ENCODE measurements at places on chromosomes 1 and 21. TPM values are rescaled to one million over a fixed set of nuclear protein-coding genes. Genes with fewer than 3 reads are reported as not detected.

Gene SV2A
- 1.7 TPM for total RNA-seq

GRCh38 chr21:37219761-37220432 is 47.2 kb downstream of the VPS26C start:
- DNase-seq, result no peak

Gene TSPAN1
- total RNA-seq, result 1,586 TPM

- no peak for DNase-seq
These were observed 143.9 kb downstream of the KAZN start for GRCh38 chr1:14742181-14742980.

Gene NBPF10
- 3.5 TPM for total RNA-seq

Gene PLXNA2
- total RNA-seq, result 70.6 TPM

Gene SLC25A44
- total RNA-seq, result 19.8 TPM

DNA sequence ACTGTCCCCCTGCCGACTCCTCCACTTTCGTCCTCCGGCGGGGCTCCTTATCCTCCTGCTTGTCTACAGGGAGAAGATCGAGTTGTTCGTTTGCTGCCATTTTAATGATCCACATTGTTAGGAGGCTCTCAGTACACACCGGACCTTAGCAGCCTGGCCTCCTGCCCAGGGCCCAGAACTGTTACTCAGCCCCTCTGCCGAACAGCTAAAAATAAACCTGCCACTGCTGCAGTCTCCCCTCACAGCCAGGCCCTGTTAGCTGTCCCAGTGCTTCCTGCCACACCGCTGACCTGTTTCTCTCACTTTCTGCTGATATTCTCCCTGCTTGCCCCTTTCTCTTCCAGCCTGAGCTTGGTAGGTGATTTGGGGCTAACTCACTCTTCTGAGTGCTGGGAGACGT is 8.3 kb downstream of the MAPKAPK2 start:
- DNase-seq, result no peak

GRCh38 chr1:226598455-226598849 is 49.9 kb downstream of the STUM start:
- no peak for DNase-seq

Gene GALNT2
- total RNA-seq, result 59.1 TPM

DNA sequence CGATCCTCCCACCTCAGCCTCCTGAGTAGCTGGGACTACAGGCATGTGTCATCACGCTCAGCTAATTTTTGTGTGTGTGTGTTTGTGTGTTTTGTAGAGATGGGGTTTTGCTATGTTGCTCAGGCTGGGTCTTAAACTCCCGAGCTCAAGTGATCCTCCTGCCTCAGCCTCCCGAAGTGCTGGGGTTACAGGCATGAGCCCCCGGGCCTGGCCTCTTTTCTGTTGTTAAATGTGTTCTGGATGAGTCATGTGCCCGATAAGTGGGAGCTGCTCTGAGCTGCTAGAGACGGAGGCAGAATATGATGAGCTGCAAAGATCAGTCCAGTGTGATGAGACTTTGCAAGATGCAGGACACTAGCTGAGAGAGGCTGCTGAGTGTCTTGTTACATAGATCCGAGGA is 75.5 kb downstream of the VPS13D start:
- DNase-seq, result no peak

- no peak for DNase-seq
These were observed 10.3 kb downstream of the MIXL1 start for GRCh38 chr1:226233806-226234205.

Gene GUCA2B
- total RNA-seq, result 381 TPM

- DNase-seq, result no peak
These were observed 236.8 kb downstream of the CAMTA1 start for GRCh38 chr1:7022058-7022457.
